SK-N-SH (cell line): ENCODE measurements at places on chromosomes 1 and 21.

DNA sequence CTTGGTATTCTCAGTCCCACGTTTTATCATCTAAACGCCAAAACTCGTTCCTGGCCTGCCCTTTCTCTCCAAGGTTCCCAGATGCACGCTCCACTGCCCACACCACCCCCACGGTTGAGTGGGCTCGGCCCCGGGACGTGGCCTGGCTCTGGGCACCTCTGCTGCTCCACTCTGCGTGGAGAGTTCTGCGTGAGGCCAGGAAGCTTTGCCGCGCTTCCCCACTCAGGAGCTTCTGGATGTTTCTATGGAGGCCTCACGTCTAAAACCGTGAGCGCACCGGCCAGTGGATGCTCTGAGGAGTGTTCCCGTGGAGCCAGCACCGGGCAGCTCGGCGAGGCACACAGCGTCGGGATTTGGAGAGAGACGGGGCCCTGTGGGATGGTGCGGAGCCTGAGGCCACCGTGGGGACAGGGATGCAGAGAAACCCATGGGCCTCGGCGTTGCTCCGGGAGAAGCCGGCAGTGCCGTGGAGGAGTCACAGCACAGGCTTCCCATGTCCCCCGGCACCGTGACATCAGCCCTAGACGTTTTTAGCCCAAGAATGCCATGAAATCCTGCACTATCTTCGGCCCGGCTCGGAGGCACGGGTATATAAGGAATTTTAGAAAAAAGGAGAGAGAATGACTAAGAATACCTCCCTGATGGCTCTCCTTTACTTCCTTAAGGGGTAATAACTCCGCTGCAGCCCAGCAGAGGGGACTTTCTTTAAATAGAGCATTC lies 125.9 kb downstream of the PRDM16 start:
- DNase-seq, result no peak

DNA sequence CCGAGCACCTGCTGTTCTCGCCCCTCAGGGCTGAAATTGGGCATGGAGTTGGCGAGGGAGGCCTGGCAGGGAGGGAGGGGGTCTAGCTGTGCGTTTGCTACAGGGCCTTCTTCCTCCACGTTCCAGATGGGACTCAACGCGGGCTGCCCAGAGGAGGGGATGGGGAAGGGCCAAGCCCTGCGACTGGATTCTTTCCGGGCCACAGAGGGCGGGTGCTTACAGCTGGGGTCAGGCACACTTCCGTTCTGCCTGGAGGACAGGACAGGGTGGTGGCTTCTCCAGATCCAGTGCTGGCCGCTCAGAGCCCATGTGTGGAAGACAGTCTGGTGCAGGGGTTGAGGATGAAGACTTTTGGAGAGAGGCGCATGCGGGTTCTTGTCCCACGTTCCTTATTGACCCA lies 90.0 kb downstream of the EDEM3 start:
- DNase-seq, result no peak

GRCh38 chr1:165525708-165526107 lies 18.1 kb upstream of the LRRC52 start:
- DNase-seq, result no peak

DNA sequence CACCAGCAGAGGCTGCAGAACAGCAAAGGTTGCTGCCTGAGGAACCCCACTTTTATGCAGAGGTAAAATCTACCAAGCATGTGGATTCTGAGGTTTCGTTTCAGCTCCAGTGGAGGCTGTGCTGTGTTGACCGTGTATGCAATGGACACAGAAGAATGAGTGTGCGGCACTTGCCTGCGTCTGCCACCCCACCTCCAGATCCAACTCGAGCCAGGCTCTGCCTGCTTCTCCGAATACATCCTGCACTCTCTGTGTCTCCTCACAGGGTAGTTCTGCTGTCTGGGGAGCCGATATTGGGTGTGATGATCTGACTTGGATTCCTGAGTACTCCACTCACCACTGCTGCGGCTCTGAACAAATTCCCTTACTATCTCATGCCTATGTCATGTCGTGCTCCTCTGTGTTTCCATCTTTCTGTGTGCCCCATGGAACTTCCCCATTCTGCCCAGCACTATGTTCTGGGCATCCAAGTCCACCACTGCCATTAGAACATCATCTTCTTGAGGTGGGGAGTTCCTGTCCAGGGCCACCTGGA lies 129.8 kb downstream of the SLC45A1 start:
- no peak for DNase-seq

- DNase-seq, result peak; percentile 73
These were observed 25.9 kb downstream of the S100A6 start for GRCh38 chr1:153509729-153510354.

- DNase-seq, result no peak
These were observed 201.6 kb downstream of the PRDM2 start for GRCh38 chr1:13901597-13901996.

DNA sequence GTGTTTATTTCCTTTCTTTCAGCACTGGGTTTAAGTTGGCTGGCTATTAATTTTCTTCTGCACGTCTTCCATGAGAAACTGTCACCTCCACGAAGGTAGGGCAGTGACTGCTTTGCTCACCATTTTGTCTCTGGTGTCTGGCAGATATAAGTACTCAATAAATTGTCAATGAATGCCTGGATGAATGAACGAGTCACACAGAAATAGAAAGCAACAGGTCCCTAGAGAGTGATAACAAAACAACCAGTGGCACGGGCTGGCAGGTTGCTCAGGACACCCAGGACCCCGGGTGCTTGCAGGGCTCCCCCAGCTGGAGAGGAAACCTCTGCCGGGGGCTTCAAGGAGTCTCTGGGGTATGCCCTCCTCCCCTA lies 3.2 kb upstream of the MYOC start:
- DNase-seq, result no peak

DNA sequence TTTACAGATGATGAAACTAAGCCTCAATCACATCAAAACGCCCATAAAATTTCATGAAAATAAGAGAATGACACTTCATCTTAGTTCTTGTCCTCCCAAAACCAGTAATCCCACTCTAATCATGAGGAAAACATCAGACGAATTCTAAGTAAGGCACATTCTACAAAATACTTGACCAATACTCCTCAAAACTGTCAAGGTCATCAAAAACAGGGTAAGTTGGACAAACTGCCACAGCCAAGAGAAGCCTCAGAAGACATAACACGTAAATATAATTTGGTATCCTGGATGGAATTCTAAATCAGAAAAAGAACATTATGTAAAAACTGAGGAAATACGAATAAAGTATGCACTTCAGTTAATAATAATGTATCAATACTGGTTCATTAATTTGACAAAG lies 128.2 kb downstream of the DPYD start:
- no peak for DNase-seq

GRCh38 chr1:158819461-158820443 lies 11.4 kb upstream of the MNDA start:
- DNase-seq, result no peak

- DNase-seq, result no peak
These were observed 154.4 kb downstream of the PTPRU start for GRCh38 chr1:29390491-29391361.

DNA sequence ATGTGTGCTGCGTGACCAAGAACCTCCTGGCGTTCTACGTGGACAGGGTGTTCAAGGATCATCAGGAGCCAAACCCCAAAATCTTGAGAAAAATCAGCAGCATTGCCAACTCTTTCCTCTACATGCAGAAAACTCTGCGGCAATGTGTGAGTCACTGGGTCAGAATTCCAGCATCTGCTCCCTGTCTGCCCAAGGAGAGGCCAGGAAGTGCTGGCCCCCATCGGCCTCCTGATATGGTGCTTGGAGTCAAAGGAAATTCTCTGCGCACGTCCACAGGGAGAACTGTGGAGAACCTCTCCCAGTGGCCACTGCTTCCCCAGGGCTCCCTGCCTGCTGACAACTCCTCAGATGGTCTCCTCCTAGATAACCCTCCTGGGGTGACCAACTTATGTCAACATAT lies 25.6 kb upstream of the IL20 start:
- DNase-seq, result no peak

DNA sequence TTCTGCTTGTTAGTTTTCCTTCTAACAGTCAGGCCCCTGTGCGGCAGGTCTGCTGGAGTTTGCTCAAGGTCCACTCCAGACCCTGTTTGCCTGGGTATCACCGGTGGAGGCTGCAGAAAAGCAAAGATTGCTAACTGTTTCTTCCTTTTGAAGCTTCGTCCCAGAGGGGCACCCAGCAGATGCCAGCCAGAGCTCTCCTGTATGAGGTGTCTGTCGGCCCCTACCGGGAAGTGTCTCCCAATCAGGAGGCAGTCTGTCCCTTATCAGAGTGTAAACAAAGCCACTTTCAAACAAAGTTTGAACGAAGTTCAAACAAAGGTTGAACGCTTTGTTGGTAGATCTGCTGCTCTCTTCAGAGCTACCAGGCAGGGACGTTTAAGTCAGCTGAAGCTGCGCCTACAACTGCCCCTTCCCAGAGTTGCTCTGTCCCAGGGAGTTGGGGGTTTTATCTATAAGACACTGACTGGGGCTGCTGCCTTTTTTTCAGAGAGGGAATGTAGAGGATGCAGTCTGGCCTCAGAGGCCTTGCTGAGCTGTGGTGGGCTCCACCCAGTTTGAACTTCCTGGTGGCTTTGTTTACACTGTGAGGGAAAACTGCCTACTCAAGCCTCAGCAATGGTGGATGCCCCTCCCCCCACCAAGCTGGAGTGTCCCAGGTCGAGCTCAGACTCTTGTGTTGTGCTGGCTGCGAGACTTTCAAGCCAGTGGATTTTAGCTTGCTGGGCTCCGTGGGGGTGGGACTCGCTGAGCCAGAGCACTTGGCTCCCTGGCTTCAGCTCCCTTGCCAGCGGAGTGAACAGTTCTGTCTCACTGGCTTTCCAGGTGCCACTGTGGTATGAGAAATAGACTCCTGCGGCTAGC lies 401.8 kb downstream of the SRGAP2C start:
- DNase-seq, result no peak

- no peak for DNase-seq
These were observed 45.7 kb downstream of the SLC37A1 start for GRCh38 chr21:42559326-42559725.

DNA sequence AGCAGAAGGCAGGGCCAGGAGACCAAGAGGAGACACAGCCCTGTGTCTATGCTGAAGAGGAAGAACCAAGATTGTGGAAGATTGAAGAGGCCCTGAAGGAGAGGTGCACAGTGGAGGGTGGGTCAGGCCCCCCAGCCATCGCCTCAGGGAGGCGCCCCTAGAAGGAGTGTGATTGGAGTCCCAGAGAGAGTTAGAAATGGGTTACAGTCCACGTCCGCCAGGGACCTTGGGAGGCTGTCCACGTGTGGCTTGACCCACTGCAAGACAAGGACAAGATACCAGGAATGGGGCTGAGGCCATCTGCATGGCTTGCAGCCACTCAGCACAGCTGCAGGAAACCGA lies 375.1 kb downstream of the NPHP4 start:
- DNase-seq, result no peak

- no peak for DNase-seq
These were observed 70.2 kb downstream of the CCDC30 start for GRCh38 chr1:42533101-42533863.

- no peak for DNase-seq
These were observed 11.9 kb downstream of the GBP5 start for GRCh38 chr1:89260566-89261255.

- DNase-seq, result no peak
These were observed 93.9 kb upstream of the CD34 start for GRCh38 chr1:208004851-208005250.
